IPS DF 6.9 (cell line): ENCODE measurements at places on chromosomes 11 and 22.

DNA sequence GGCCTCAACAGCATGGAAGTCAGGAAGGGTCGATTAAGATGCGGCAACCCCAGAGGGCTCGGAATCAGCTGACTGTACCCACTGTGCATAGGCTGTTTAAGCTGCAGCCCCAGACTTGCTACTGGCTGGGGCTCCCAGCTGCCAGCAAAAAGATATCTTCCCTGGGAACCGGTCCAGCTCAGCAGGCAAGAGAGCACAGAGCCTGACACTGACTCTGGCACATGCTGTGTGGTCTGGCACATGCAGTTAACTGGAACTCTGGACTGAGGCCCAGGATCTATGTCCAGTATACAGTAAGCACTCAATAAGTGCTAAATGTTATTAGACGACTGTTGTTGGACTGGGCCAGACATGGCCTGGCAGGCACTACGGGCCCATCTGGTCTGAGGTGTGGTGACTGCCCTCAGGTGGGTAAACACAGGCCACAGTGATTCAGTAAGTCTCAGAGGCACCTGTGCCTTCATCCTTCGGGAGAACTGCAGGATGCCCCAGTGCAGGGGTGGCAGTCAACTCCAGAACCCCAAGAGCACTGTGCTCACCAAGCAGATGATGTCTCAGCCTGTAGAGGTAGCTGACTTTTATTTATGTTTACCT, 87.6 kb downstream of the LARGE1 start:
- DNase-seq = no peak

DNA sequence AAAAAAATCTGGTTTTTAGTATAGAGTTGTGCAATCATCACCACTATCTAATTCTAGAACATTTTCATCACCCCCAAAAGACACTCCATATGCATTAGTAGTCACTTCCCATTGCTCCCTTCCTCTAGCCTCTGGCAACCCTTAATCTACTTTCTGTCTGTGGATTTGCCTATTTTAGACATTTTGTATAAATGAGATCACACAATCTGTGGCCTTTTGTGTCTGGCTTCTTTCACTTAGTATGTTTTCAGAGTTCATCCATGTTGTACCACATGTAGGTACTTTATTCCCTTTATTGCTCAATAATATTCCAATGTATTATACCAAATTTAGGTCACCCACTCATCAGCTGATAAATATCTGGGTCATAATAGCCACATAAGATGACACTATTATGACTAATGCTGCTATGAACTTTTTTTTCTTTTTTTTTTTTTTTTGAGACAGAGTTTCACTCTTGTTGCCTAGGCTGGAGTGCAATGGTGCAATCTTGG, 67.5 kb upstream of the SCUBE2 start:
- DNase-seq = no peak

DNA sequence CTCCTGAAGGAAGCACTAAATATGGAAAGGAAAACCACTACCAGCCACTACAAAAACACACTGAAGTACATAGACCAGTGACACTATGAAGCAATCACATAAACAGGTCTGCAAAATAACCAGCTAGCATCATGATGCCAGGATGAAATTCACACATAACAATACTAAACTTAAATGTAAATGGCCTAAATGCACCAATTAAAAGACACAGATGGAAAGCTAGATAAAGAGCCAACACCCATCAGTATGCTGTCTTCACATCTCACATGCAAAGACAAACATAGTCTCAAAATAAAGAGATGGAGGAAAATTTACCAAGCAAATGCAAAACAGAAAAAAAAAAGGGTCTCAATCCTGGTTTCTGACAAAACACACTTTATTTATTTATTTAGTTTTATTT, 171.7 kb downstream of the TTC28 start:
- DNase-seq = no peak

DNA sequence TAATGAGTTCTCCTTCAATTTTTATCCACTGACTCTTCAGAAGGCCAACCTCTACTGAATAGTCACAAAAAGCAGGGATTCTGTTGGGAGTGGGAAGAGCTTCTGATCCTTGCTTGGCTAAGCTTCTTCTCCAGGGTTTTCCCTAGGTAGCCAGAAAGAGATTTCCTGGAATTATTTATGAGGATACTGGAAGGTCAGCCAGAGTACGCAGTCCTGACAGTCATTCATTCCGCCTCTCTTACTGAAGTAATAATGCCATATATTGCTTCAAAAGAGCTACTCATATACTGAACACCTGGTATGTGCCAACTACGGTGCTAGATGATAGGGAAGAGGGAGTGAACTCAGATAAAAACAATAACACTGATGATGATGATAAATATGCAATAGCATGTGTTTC, 116.1 kb downstream of the CCDC34 start:
- no peak for DNase-seq

DNA sequence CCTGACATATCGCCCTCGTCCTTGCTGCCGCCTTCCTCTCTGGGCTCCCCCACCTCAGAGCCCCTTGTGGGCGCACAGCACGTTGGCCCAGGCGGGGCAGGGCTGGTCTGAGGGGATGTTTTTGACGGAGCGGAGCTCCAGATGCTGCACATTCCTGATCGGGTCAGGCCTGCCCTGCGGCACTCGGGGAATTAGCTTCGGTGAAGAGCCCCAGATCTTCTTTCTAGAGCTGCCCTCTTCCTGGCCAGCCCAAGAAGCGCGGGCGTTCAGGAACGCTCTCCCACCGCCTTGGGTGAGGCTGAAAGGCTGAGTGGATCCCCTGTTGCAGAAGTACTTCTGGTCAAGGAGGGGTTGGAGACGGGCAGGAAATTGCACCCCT, 12.1 kb downstream of the YPEL4 start:
- DNase-seq = no peak

GRCh38 chr22:34160141-34160783, 240.0 kb upstream of the LARGE1 start:
- DNase-seq = no peak

- no peak for DNase-seq
These were observed 60.4 kb upstream of the CD5 start for GRCh38 chr11:61041755-61042518.

DNA sequence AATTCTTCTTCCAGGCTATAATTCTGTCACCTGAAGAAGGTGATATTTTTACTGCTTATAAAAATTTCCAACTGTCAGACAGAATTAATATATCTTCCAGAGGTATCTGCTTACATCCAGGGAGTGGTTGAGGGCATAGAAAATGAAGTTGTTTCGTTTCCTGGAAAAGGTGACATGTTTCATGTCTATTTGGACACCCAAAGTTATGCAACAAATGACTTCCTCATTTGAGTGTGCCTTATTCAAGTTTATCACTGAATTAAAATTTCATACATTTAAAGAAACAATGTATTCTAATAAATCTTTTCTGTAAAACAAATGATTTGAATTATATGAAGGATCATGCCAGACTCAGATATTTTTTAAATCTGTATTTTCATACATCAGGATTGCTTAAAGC, 8.5 kb upstream of the GRAMD1B start:
- DNase-seq = no peak
